Endothelial cell of umbilical vein (primary cell): ENCODE measurements at places on chromosomes 4 and X. TPM values are rescaled to one million over a fixed set of nuclear protein-coding genes. Genes with fewer than 3 reads are reported as not detected.

GRCh38 chrX:56222473-56223000 is 9.6 kb upstream of the KLF8 start:
- no peaks in the 10 kb centered on the region for H3K27me3 ChIP-seq
- no peak overlapping the region for H3K27ac ChIP-seq
- H3K36me3 ChIP-seq, result no peaks in the 10 kb centered on the region
- H3K4me3 ChIP-seq, result no peak overlapping the region
- H3K4me1 ChIP-seq, result no peaks in the 10 kb centered on the region
- no peak for DNase-seq

DNA sequence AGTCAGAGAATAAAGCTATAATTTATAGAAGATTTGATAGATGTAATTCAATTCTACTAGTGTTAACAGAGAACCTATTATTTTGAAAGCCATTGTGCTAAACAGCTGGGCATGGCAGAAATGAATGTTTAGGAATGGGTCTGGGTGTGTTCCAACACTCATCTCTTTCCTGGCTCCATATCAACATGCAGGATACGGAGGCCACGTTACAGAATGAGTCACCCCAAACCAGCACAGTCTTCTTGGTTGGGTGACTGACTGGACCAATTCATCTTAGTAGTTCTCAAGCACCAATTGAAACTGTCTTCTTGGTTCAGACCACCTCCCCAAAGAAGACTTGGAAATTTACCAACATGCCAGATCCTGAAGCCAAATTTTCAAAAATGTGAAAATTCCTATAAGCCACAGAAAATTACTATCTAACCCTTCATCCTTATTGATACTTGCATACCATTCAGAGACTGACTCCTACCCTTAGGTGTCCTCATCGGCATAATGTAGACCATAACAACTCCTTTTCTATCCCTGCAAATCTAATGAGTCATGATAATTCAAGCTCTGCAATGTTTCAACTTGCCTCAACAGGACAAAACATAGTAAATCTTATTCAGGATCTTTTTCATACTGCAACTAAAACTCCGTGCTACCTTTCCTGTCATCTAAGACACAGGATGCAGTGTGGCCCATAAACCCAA is 52.0 kb upstream of the ATOH1 start:
- H3K27ac ChIP-seq, result no peak overlapping the region
- no peaks in the 10 kb centered on the region for H3K27me3 ChIP-seq
- peak; percentile 4 for DNase-seq
- no peaks in the 10 kb centered on the region for H3K36me3 ChIP-seq
- H3K4me1 ChIP-seq, result no peaks in the 10 kb centered on the region

DNA sequence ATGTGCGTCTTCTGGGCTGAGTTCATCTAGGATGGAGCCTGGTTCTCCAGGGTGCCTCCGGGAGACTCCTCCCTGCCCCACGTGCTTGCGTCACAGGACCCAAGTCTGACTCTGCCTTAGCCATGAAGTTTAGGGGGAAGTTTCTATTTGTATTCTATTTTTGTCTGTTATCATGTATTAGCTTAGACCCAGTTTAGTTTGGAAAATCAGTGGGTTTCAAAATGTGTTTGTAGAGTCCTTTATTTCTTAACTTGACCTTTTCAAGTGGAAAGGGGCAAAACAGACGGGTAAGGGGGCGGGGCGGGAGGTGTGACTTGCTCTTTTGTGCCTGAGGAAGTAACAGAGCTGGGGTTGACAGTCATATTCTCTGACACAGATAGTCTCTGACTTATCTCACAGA is 86.0 kb downstream of the HTT start:
- H3K27ac ChIP-seq, result no peak overlapping the region
- H3K36me3 ChIP-seq, result peaks cover 17% of the 10 kb centered on the region
- no peaks in the 10 kb centered on the region for H3K27me3 ChIP-seq
- no peak overlapping the region for H3K4me3 ChIP-seq
- H3K4me1 ChIP-seq, result no peaks in the 10 kb centered on the region

DNA sequence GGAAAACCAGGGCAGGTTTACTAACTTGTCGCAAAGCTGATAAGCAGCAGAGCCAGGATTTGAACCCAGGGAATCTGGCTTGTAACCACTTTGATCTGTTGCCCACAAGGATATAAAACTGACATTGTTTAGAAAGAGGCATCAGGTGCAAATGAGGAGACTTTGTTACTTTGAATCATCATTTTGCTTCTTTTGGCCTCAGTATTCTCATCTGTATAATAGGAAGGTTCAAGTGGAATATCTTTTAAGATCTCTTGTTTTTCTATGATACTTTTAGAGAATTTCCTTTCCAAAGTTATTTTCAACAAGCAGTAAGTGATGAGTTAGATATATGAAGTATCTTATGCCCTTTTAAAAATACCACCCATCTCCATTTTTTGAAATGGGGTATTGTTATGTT is 57.8 kb upstream of the NAP1L5 start:
- H3K27me3 ChIP-seq, result no peaks in the 10 kb centered on the region
- H3K36me3 ChIP-seq, result no peaks in the 10 kb centered on the region
- DNase-seq, result no peak

DNA sequence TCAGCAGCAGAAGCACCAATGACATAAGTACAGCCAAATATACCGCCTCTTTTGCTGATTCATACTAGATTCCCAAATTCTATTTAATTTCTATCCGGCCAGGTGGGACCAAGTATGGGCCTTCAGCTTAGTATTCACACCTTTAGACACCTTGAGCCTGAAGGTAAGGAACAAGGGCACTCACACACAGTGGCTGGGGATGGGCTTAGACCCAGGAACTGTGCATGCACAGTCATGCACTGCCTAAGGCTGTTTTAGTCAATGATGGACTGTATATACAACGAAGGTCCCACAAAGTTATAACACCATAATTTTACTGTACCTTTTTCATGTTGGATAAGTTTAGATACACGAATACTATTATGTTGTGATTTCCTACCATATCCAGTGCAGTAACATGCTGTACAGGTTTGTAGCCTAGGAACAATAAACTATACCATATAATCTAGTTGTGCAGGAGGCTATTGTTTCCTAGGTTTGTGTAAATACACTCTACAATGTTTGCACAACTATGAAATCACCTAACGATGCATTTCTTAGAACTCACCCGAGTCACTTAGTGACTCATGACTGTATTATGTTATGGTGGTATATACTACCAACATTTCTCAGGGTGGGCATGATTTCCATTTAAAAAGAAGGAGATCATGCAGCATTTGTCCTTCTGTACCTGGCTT is 9.7 kb upstream of the CLNK start:
- H3K27me3 ChIP-seq, result no peaks in the 10 kb centered on the region
- H3K4me3 ChIP-seq, result no peak overlapping the region
- DNase-seq, result no peak
- no peaks in the 10 kb centered on the region for H3K36me3 ChIP-seq
- no peaks in the 10 kb centered on the region for H3K4me1 ChIP-seq

DNA sequence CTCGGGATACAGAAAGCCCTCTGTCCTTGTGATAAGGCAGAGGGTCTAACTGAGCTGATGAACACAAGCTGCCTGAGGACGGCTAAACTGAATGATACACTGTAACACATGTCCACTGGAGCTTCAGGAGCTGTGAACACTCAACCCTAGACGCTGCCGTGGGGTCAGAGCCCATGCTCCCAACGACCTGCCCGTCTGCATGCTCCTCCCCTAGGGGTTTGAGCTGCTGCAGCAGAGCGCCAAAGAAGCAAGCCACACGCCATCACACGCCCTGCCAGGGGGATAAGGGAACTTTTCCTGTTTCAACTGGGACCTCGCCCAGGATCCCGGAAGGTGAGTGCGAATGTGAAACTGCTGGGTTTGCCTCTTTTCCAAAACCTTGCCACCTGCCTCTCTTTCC is 361.8 kb downstream of the FAT4 start:
- no peak overlapping the region for H3K4me3 ChIP-seq
- H3K4me1 ChIP-seq, result no peaks in the 10 kb centered on the region
- no peak for DNase-seq

- no peaks in the 10 kb centered on the region for H3K36me3 ChIP-seq
- no peaks in the 10 kb centered on the region for H3K27me3 ChIP-seq
- H3K4me1 ChIP-seq, result no peaks in the 10 kb centered on the region
- H3K4me3 ChIP-seq, result no peak overlapping the region
- H3K27ac ChIP-seq, result no peak overlapping the region
Observed at GRCh38 chr4:109764376-109764775, 34.5 kb upstream of the PLA2G12A start.

- no peak overlapping the region for H3K4me3 ChIP-seq
- H3K36me3 ChIP-seq, result peaks cover 6% of the 10 kb centered on the region
- H3K27me3 ChIP-seq, result no peaks in the 10 kb centered on the region
- peaks cover 15% of the 10 kb centered on the region for H3K4me1 ChIP-seq
- no peak overlapping the region for H3K27ac ChIP-seq
- no peak for DNase-seq
Observed at GRCh38 chr4:158871335-158871724, 102.5 kb downstream of the FNIP2 start.

GRCh38 chrX:47143894-47144625 is 442 bp downstream of the NDUFB11 start:
- DNase-seq, result no peak
- H3K4me3 ChIP-seq, result peak overlapping the region; percentile 98
- H3K27me3 ChIP-seq, result no peaks in the 10 kb centered on the region
- H3K4me1 ChIP-seq, result peaks cover 15% of the 10 kb centered on the region
- H3K27ac ChIP-seq, result peak overlapping the region; percentile 58

- DNase-seq, result no peak
- no peaks in the 10 kb centered on the region for H3K36me3 ChIP-seq
- H3K4me1 ChIP-seq, result no peaks in the 10 kb centered on the region
Observed at GRCh38 chrX:20320461-20321159, 53.9 kb upstream of the RPS6KA3 start.

DNA sequence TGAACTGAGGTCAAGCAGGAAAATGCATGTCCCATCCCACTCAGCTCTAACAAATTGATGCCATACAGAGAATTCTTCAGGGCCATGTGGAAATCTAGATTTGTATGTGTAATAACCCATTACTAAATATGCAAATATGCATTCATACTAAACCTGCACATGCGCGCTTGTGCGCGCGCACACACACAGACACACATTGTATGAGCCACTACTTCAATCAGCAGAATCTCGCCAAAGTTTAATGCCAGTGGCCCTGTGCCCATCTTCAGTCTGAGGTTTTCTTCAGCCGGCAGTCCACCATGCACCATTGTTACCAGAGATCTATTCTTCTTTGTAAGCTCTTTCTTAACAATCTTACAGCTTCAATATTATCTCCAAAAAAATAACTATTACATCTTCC is 276.4 kb downstream of the PDGFC start:
- H3K27ac ChIP-seq, result no peak overlapping the region
- H3K4me3 ChIP-seq, result no peak overlapping the region
- no peaks in the 10 kb centered on the region for H3K4me1 ChIP-seq

DNA sequence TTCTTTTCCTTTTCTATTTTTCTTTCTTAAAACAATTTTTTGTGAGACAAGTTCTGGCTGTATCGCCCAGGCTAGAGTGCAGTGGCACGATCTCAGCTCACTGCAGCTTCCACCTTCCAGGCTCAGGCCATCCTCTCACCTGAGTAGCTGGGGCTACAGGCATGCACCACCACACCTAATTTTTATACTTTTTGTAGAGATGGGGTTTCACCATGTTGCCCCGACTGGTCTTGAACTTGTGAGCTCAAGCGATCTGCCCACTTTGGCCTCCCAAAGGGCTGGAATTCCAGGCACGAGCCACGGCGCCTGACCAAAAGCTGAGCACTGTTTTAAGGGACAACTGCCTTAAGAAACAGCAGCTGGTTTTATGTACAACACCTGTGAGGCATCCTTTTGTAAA is 9.3 kb upstream of the NAT8L start:
- peaks cover 16% of the 10 kb centered on the region for H3K27me3 ChIP-seq
- DNase-seq, result no peak
- H3K4me1 ChIP-seq, result no peaks in the 10 kb centered on the region
- H3K27ac ChIP-seq, result no peak overlapping the region
- no peak overlapping the region for H3K4me3 ChIP-seq

GRCh38 chrX:49042581-49043219 is 457 bp downstream of the TFE3 start:
- H3K4me3 ChIP-seq, result peak overlapping the region; percentile 70
- H3K27me3 ChIP-seq, result no peaks in the 10 kb centered on the region
- H3K4me1 ChIP-seq, result peaks cover 33% of the 10 kb centered on the region
- DNase-seq, result no peak
- H3K27ac ChIP-seq, result peak overlapping the region; percentile 86
- H3K36me3 ChIP-seq, result peaks cover 8% of the 10 kb centered on the region

- H3K4me3 ChIP-seq, result no peak overlapping the region
- no peak overlapping the region for H3K27ac ChIP-seq
- no peaks in the 10 kb centered on the region for H3K27me3 ChIP-seq
Observed at GRCh38 chr4:146275370-146275769, 61.0 kb downstream of the REELD1 start.

DNA sequence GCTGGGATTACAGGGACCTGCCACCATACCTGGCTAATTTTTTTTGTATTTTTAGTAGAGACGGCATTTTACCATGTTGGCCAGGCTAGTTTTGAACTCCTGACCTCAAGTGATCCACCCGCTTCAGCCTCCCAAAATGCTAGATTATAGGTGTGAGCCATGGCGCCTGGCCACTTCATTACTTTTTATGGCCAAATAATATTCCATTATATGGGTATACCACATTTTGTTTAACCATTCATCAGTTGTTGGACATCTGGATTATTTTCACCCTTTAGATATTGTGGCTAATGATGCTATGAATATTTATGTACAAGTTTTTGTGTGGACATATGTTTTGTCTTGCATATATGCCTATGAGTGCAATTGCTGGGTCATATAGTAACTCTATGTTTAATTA is 8.6 kb upstream of the FHIP1A start:
- no peak overlapping the region for H3K4me3 ChIP-seq
- no peaks in the 10 kb centered on the region for H3K36me3 ChIP-seq
- DNase-seq, result no peak

DNA sequence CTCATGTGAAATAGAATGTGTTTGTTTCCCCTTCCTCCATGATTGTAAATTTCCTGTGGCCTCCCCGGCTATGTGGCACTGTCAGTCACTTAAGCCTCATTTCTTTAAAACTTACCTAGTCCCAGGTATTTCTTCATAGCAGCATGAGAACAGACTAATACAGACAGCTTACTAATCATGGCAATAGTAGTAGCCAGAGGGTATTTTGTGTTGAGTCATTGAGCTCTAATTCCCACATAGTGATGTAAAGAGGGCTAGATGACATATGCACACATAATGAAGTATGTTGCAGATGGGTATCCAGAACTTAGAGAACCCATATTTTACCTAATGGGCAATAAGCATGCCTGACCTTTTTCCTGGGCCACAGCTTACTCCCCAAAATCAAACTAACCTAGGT is 1197.2 kb downstream of the PCDH7 start:
- no peak overlapping the region for H3K27ac ChIP-seq
- no peaks in the 10 kb centered on the region for H3K27me3 ChIP-seq
- H3K36me3 ChIP-seq, result no peaks in the 10 kb centered on the region
- no peak for DNase-seq
- no peak overlapping the region for H3K4me3 ChIP-seq
- H3K4me1 ChIP-seq, result no peaks in the 10 kb centered on the region

The SEC24D gene
- total RNA-seq, result 127 and 133 TPM in 2 replicates

The GUCY1B1 gene
- 4.7 and 7.0 TPM in 2 replicates for total RNA-seq

The SMC1A gene
- total RNA-seq, result 72.5 and 75.9 TPM in 2 replicates

The INPP4B gene
- 2.8 and 3.1 TPM in 2 replicates for total RNA-seq

The HTN1 gene
- not detected in 2 replicates for total RNA-seq

The ZCCHC12 gene
- 0.18 and 0.29 TPM in 2 replicates for total RNA-seq

The FAAH2 gene
- 0.15 and 0.28 TPM in 2 replicates for total RNA-seq

The ATP6AP2 gene
- total RNA-seq, result 84.6 and 90.8 TPM in 2 replicates

The LETM1 gene
- total RNA-seq, result 58.3 and 62.5 TPM in 2 replicates

The SLC10A3 gene
- 19.7 and 22.6 TPM in 2 replicates for total RNA-seq

The CITED1 gene
- 0.83 TPM in 1 of 2 replicates, not detected in the other for total RNA-seq

The STAP1 gene
- not detected in 2 replicates for total RNA-seq

The ARMCX6 gene
- total RNA-seq, result 91.9 and 98.6 TPM in 2 replicates

The APOO gene
- total RNA-seq, result 20.9 and 24.3 TPM in 2 replicates
